ENCODE measurements at places on chromosomes 11 and 22. TPM values are rescaled to one million over a fixed set of nuclear protein-coding genes. Genes with fewer than 3 reads are reported as not detected.

Gene C11orf97
- total RNA-seq = 2.5 TPM

DNA sequence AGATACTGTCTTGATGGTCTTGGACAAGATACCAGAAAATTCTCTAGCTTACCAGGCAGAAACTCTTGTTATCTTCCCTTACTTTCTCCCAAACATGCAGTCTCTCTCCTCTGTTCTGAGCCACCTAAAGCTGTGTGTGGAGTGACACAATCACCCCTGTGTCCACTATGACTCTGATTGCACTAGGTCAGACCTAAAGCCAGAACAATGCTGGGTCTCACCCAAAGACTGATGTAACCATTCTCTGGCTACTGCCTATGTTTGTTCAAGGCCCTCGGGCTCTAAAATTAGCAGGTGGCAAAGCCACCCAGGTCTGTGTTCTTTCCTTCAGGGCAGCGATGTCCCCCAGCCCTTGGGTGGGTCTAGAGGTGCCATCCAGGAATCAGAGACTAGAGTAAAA lies 200.5 kb downstream of the KCNA4 start:
- no peaks in the 10 kb centered on the region for H3K36me3 ChIP-seq
- no peak overlapping the region for H3K27ac ChIP-seq
- H3K27me3 ChIP-seq = no peaks in the 10 kb centered on the region
- no peaks in the 10 kb centered on the region for H3K4me1 ChIP-seq

DNA sequence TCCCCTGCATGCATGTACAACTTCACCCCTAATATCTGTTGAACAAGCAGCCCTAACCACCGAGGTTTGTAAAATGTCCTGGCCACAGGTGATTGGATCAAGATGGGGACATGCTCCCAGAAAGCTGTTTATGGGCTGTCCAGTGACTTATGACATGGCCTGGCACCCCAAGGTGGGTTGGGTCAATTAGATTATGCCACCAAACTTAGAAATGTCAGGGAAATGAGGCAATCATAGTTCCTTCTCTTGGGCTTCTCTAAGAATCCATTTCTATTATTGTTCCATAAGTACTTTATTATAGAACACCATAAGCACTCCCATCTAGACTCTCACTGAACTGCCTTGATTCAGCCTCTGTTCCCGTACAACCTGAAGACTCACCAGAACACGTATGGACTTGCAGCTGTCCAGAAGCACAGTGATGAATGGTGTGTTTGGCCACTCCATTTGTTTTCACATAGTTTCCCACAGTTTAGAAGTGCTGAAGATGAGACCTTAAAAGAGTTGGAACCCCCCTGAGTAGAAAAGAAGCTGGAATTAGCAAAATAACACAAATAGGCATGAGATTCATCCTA lies 45.5 kb upstream of the OLFML1 start:
- peaks cover 19% of the 10 kb centered on the region for H3K27me3 ChIP-seq
- no peak for DNase-seq
- peaks cover 8% of the 10 kb centered on the region for H3K4me1 ChIP-seq
- no peak overlapping the region for H3K27ac ChIP-seq
- H3K4me3 ChIP-seq = no peak overlapping the region
- no peaks in the 10 kb centered on the region for H3K36me3 ChIP-seq

DNA sequence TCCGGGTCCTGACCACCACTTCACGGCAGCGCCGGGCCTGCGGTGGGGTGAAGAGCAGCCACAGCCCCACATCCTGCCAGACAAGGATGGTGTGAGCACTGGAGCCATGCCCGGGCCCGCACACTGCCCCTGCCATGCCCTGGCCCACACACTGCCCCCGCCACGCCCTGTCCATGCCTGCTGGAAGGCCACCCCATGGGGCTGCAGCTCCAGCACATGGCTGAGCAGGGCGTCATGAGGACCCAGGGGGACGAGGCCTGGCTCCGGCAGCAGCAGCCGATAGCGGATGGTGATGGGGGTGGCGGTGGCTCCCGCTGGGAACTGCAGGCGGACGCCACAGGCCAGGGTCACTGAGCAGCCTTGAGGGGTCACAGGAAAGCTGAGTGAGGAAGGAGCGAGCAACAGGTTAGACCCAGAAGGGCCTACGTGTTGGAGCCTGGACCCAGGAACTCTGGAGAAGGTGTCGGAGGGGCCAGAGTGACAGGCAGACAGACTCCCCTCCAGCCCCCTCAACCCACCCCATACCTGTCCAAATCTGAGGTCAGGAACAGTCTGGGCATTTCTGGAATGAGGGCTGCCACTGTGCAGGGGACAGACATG lies 2.9 kb downstream of the PIDD1 start:
- no peak overlapping the region for H3K4me3 ChIP-seq
- no peak for DNase-seq
- H3K36me3 ChIP-seq = peaks cover 35% of the 10 kb centered on the region
- peaks cover 33% of the 10 kb centered on the region for H3K4me1 ChIP-seq

DNA sequence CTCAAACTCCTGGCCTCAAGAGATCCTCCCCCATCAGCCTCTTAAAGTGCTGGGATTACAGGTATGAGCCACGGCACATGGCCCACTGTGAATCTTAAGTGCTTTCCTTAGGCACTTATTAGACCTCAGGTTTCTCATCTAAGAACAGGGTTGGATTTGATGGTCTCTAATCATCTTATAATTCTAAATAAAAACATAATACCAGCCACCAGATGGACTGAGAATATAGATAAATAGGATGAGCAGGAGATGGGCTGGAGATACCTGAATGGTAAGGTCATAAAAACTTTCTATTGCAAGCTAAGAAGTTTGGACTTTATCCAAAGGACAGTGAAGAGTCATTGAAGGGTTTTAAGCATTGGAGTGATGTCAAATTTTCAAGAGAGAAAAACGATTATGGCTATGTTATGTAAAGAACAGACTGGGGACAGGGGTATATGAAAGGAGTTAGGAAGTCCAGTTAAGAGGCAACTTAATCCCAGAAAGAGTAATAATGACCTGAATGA lies 85.2 kb downstream of the RELT start:
- no peak overlapping the region for H3K4me3 ChIP-seq
- H3K4me1 ChIP-seq = peaks cover 47% of the 10 kb centered on the region
- H3K27ac ChIP-seq = peak overlapping the region; percentile 19
- DNase-seq = no peak
- no peaks in the 10 kb centered on the region for H3K27me3 ChIP-seq

- H3K27me3 ChIP-seq = no peaks in the 10 kb centered on the region
- H3K4me3 ChIP-seq = no peak overlapping the region
- H3K36me3 ChIP-seq = no peaks in the 10 kb centered on the region
These were observed 850.5 kb downstream of the KCNA4 start for GRCh38 chr11:29166306-29166705.

- H3K4me3 ChIP-seq = no peak overlapping the region
- H3K27me3 ChIP-seq = no peaks in the 10 kb centered on the region
These were observed 20.3 kb downstream of the TAB1 start for GRCh38 chr22:39419911-39420310.

Data from lower lobe of right lung (tissue), 2 donors.